ENCODE measurements at places on chromosomes 4 and X.

- no peak for DNase-seq
These were observed 208.9 kb downstream of the FAM47A start for GRCh38 chrX:33923262-33923661.

- no peak for DNase-seq
These were observed 111.4 kb downstream of the SH3KBP1 start for GRCh38 chrX:19775830-19776485.

- DNase-seq = no peak
These were observed 139.2 kb downstream of the SHOX start for GRCh38 chrX:769796-770195.

DNA sequence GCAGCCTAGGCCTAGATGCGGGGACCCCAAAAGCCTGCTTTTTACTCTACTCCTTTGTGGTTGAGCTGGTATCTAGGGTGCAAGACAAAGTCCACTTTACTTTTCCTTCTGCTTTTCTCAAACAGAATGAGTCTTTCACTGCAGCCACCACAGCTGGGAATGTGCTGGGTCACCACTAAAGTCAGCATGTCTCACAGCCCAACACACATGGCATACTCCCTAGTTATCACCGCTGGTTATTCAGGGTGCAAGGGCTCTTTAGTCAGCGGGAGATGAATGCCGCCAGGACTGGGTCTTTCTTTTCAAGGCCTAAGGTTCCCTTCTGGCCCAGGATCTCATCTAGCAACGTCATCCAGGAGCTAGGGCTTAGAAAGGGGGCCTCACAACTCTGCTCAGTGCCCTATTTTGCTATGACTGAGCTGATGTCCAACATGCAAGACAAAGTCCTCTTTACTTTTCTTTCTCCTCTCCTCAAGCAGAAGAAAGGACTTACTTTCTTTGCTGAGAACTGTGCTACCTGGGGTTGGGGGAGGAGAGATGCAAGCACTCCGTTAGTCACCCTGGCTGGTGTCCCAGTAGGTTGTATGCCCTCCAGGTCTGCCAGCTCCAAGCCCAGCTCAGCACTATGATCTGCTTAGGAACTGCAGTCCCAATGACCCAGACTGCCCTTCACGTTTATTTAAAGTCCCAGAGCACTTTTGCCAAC lies 22.9 kb upstream of the STPG2 start:
- no peak for DNase-seq

- DNase-seq = no peak
These were observed 1.8 kb downstream of the KDM5C start for GRCh38 chrX:53223068-53223693.

GRCh38 chrX:7164174-7164573 lies 16.2 kb upstream of the PUDP start:
- no peak for DNase-seq

DNA sequence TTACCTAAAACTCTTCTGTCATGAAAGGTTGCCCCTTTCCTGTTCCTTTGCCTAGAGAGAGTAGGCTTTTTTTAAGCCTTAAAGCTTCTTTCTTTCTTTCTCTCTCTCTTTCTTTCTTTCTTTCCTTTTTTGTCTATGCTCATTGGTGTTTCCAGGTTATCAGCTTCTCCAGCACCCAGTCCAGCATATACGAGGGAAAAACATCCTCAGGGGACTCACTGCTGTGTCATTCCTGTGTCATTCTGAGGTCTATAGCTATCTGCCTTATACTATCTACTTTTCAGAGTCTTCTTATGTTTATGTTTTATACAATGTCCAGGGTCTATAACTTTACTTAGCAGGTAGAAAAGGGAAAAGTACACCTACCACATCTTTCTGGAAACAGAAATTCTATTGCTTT lies 10.5 kb upstream of the USP27X start:
- no peak for DNase-seq

DNA sequence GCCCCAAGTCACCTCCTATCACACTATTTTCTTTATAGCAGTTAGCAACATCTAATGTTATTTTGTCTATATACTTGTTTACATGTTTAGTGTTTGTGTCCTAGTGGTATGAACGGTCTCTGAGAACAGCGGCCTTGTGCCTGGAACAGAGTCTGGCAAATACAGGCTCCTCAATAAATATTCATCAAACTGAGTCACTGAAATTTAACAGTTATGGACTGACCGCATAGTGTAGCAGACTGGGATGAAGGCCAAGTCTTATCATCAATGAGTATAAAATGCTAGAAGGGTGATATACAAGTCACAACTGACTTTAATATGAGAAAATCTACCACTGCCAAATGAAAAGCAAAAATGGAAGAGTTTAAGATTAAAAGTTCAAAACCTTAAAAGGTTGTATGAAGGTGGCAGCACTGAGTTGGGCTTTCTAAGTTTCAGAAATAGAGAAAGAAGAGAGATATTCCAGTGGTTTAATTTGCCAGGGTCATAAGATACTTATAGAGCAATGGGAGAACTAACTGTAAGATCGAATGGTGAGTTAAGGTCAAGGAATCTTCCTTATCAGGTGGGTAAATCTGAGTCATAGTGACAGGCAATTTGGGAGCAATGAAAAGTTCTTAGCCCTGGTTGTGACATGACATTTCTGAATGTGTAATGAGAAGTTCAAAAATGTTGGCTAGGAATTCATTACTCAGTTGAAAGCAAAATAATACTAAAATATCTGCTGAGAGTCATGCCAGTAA lies 34.9 kb downstream of the ELOVL6 start:
- no peak for DNase-seq

- no peak for DNase-seq
These were observed 1.5 kb downstream of the SNCA start for GRCh38 chr4:89835413-89835812.

DNA sequence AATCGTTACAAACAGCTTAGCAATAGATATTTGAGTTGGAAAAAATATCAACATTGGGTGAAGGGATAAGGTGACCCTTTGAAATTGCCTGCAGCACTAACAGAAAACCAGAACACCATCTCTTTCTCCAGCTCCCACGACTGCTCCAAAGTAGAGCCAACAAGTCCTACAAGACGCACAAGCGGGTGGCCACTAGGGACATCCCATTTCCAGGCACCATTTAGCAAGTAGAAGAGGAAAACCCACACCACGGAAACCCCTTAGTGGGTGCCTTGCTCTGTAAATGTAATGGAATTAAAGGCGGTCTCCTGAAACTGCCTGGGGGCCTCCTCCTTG lies 1.9 kb downstream of the ARHGAP6 start:
- DNase-seq = no peak

GRCh38 chr4:112327965-112328733 lies 31.0 kb downstream of the ALPK1 start:
- DNase-seq = no peak

DNA sequence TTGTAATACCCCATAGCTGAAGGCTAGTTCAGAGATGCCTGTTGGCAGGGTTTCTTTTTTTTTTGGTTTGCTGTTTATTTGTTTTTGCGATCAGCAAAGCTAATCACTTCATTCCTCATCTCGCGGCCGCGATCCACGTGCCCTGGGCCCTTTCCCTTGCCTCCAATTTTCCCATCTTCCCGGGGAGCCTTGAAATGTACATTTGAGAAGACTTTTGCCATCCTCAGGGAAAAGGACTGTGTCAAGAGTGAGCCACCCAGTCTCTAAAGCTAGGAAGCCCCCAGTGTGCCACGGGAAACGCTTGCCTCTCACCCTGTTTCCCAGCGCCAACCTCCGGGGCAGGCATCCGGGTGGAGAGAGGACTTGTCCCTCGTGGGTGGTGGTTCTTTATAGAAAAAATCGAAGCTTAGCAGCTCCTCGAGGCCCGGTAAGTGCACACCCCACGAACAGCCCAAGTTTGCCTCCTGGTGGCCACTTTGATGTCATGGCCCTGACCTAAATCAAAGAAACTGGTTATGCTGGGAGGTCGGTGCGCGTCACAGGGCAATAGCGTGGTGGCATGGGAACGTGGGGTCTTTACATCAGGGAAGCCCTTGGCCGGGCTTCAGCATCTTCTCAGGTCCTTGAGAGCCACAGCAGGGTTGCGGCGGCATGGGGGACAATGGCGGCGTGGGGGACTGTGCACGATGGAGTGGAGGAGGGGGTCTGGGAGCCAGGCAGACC lies 42.0 kb downstream of the MAP7D3 start:
- DNase-seq = no peak

GRCh38 chr4:34365946-34366345 lies 1878.4 kb downstream of the ARAP2 start:
- no peak for DNase-seq

DNA sequence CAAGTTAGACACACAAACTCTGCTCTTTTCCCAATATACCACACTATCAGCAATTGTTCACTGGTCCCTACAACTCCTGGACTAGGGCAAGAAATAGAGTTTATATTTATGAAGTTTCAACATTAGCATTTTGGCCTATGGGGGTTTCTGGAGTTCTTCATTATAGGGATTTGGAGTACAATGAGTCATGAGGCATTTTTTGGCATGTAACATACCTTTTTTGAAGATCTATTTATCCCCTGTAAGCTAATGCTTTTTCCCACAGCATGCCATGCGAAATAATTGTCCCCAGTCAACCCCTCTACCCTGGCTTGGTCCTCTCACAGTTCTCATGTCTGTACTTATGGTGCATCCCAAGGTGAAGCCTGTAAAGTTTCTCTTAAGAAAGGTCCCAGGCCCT lies 36.7 kb upstream of the EDA2R start:
- DNase-seq = no peak

DNA sequence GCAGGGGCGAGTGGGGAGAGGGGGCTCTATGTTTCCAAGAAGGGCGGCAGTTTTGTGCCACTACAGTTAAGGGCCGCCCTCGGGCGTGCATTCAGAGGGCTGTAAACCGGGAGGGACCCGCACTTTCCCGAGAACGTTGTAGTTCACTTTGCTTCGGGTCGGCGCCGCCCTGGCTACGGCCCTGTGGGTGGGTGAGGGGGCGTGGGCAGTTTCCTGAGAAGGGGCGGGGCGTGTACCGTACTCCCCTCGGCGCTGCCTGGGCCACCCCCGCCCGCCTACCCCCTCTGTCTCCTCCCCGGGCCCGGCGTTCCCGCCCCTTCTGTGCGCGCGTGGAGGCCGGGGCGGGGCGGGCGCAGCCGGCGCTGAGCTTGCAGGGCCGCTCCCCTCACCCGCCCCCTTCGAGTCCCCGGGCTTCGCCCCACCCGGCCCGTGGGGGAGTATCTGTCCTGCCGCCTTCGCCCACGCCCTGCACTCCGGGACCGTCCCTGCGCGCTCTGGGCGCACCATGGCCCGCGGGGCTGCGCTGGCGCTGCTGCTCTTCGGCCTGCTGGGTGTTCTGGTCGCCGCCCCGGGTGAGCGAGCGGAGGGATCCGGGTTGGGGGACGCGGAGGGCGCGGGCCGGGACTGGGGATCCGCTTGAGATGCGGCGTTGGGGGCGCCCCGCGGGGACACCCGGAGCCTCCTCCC lies at the start of gene CD99:
Gene CD99 (plus strand): TSS at position 440 of the 687 bp plus-strand sequence. CDS start 66 bp downstream, at position 506.
- peak; percentile 79 for DNase-seq

GRCh38 chr4:188821500-188821899 lies 682.3 kb downstream of the TRIML1 start:
- no peak for DNase-seq

GRCh38 chr4:181008164-181008563 lies 1235.0 kb upstream of the TENM3 start:
- DNase-seq = no peak

GRCh38 chr4:1039493-1040343 lies 28.3 kb downstream of the FGFRL1 start:
- DNase-seq = no peak

- no peak for DNase-seq
These were observed 187.2 kb downstream of the FBXW7 start for GRCh38 chr4:152348670-152349069.

DNA sequence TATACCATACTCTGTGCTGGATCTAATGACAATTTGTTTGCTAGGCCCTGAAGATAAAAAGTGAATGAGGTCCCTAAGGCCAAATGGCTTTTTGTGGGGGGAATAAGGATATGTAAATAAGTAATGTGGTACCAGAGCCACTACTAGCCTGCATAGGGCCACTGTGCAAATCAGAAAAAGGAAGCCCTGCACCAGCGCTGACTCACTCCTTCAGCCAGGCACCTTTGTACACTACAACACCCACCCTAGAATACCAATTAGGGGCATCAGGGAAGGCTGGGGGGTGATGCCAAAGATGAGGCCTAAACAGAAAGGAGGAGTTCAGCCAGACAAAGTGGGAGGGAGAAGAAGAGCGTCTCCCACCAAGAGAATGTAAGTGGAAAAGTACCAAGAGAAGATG lies 122.2 kb downstream of the CAMK2D start:
- no peak for DNase-seq

DNA sequence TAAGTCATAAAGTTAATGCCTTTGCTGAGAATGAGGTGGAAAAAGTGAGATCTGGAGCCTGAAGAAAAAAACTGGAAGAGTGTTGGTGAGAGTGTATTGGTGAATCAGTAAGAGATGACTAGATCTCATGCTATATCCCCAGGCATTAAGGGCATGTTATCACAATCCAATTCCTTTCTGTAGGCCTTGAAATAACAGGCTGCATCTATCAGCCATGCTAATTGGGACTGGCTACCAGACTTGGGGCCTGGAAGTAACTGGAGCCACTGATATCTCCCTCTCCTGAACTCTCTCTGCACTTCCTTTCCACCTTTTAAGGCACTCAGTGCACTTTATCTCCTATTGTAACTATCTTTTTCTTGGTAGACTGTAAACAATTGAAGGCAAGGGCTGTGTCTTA lies 88.8 kb upstream of the HPRT1 start:
- DNase-seq = no peak

DNA sequence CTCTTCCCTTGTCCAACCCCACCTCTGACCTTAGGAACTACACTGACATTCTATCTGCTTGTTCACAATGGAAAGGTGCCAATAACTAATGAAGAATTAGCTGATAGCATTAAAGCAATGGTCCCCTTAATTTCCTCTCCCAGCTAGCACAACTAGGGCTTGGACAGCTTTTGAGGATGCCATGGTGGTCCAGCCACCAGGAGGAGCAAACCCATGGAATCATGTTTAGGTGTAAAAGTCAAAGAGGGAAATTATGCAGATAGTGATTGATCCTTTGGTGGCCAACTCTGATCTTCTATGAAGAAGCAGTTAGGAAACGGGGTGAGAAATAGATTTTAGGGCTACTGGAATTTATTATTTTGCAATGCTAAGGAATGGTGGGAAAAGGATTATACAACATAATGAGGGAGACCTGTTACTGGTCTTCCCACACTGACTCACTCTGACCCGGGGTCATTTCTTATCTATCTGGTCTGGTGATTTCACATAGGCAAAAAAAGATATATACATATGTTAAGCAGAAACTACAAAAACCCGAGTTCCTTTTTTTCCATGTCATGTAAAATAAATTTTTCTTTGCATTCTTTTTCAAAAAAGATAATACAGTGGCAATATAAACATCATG lies 45.8 kb upstream of the FBXW7 start:
- no peak for DNase-seq

All from stimulated activated CD4-positive, alpha-beta T cell treated with anti-CD3 and anti-CD28 coated beads, TNF-alpha, amount 100 ng/mL, for 48 hours (primary cell).